Kidney epithelial cell (primary cell): ENCODE measurements at places on chromosomes 1 and 21. TPM values are rescaled to one million over a fixed set of nuclear protein-coding genes. Genes with fewer than 3 reads are reported as not detected.

DNA sequence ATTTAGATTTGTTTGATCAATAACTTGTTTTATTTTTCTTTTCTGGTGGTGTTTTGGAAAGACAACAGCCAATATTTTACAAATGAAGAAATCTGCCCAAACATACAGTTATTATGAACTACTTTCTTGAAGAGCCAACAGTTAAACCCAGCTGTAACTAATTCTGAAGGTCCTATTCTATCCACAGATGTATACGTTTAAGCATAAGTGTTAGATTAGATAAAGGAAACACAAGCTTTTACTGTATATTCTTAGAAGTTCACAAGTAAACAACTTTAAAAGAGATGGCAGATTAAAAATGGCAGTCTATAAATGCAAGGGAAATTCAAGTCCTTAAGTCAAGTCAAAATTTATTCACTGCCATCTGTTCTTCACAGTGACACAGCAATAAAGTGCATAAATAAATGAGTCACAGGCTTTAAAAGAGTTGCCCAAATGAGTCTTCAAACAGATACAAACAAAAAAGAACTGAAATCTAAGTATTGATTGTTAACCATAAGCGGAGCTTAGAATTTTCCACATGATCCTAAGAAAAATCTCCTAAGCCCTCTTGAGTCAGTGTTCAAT is 49.9 kb upstream of the KCNH1 start:
- no peak for DNase-seq

- DNase-seq, result peak; percentile 37
Measured at GRCh38 chr1:238898856-238899255, 487.5 kb upstream of the CHRM3 start.

DNA sequence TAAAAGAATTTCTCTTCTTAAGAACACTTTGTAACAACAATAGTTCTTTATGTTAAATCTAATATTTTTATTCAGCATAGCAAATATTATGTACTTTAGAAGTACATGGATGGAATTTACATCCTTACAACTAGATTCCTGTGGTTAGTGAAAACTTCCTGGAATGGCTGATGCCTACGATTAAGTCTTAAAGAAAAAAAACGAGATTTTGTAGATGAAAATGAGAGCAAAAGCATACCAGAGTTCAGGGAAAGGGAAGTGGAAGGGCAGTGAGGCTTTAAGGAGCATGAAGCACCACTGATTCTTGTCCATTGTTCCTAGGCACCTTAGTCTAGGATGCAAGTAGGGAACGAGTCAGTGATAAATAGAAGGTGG is 26.7 kb downstream of the CFH start:
- DNase-seq, result peak; percentile 26

DNA sequence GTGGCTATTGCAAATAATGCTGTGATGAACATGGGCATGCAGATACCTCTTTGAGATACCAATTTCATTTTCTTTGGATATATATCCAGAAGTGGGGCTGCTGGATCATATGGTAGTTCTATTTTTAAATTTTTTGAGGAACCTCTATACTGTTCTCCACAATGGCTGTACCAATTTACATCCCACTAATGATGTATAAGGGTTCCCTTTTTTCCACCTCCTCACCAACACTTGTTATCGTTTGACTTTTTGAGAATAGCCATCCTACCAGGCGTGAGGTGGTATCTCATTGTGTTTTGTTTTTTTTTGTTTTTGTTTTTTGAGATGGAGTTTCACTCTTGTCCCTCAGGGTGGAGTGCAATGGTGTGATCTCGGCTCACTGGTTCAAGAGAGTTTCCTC is 6.6 kb upstream of the NUCKS1 start:
- DNase-seq, result no peak

CELA2A gene
- total RNA-seq, result not detected in 2 replicates

DNA sequence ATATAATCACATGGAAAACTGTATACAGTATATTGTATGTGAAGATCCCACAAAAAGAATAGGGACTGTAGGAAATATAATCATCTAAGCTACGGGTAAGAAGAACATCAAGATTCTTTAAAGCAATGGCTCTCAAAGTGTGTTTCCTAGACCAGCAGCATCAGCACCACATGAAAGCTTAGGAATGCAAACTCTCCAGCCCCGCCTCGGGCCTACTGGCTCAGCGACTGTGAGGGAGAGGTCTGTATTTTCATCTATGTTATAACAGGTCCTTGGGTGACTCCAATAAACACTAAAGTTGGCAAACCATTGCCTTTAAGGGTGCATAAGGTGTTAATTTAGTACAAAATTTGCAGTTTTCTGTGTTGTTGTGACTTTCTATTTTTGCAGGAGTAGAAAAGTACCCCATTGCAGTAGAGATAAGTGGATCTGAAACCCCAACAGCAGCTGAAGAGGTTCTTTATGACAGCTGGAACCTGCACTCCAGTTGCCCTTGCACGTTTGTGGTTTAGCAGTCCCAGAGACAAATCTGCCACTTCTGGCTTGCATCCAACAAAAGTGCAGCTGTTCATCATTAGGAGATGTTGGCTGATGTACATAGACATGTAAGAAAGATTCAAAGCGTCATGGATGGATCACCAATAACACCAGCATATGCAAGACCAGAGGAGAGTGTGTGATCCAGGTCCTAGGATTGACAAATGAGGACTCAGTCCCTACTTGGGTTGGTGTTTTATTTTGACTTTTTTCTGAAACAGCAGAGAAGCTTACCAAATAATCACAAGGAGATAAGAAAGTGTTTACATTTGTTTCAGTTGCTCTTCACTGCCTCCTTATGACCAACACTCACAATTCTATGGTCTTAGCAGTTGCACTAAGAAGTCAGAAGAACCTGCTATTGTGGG is 15.9 kb upstream of the IFNAR1 start:
- DNase-seq, result no peak

- no peak for DNase-seq
Measured at GRCh38 chr1:165928075-165928731, 100.8 kb downstream of the UCK2 start.

KCNA3 gene
- total RNA-seq, result 0.04 TPM in 1 of 2 replicates, not detected in the other

DNA sequence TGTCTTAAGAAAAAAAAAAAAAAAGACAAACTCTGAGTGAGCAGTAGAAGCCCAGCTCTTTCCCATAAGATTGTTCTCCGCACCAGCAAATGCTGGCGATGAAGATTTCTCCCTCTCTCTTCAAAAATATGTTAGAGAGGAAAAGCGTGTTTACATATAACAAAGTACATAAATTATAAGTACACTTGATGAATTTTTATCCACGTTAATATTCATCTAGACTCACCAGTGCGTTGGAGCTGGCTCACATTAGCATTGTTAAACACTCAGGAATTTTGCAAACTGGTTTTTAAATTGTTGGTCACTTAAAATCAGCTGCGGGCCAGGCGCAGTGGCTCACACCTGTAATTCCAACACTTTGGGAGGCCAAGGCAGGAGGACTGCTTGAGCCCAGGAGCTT is 56.0 kb downstream of the RUNX3 start:
- DNase-seq, result no peak

- no peak for DNase-seq
Measured at GRCh38 chr1:167221126-167221737, 546 bp downstream of the POU2F1 start.

SRSF4 gene
- 30.0 and 40.2 TPM in 2 replicates for total RNA-seq

DNA sequence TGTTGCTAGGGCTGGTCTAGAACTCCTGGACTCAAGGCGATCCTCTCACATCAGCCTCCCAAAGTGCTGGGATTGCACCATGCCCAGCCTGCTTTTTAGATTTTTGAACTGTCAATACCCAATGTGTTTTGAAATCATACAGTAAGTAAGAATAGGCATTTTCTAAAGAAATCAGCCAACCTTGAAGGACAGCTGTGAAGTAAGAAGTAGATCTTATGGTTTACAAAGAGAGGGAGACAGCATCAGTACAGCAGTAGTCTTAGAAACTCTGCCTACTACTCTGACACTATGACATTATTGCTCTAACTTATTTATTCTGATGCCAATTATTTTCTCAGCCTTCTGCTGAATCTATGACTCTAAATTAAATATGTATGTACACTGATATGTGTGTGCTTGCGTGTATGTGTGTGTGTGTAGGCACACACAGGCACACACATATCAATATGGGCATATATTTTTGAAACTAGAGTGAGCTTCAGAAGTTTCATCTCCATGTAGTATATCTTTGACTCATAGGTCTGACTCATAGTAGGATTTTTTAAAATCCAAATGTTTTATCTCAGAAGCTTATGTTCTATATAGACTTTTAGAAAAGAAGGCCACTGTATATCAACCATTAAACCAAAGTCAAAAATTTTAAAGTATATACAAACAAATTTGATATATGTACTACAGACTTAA is 140.4 kb downstream of the COL24A1 start:
- DNase-seq, result no peak

- no peak for DNase-seq
Measured at GRCh38 chr1:36463463-36463802, 751 bp downstream of the MRPS15 start.

DNA sequence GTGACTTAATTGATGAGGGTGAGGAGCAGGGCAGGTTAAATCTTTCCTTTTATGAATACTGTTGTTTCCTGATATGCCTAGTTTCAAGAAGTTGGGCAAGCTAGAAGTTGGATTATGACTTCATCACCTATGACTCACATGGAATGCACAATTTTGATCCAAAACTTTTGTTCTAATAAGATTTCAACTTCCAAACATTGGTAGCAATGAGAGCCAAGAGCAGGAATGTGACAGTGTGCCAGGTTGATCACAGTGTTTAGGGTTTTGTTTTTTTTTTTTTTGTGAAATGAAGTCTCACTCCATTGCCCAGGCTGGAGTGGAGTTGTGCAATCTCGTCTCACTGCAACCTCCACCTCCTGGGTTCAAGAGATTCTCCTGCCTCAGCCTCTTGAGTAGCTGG is 349.4 kb downstream of the DUSP10 start:
- no peak for DNase-seq

TPR gene
- 43.1 and 77.8 TPM in 2 replicates for total RNA-seq

CLDN17 gene
- total RNA-seq, result not detected in 2 replicates

INKA2 gene
- 1.2 and 3.0 TPM in 2 replicates for total RNA-seq

DNA sequence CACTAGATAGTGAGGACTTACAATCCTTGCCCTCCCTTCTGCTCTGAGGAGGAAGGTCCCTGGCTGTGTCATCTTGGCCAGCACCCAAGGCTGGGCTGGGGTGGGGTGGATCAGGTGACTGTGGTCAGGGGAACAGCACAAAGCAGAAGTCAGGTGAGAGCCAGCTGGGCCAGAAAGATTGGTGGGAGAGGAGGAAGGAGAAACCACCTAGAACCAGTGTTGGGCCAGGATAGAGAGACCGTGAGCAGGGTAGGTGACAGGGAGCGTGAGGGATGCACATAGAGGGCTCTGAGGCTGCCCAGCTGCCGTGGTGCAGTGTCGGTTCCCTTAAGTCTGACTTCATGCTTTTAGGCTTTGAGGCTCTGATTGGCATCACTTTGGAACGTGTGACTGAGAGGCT is 22.7 kb downstream of the NCF2 start:
- peak; percentile 31 for DNase-seq

GRCh38 chr21:44927587-44928461 is 7.1 kb upstream of the ITGB2 start:
- peak; percentile 61 for DNase-seq

GRCh38 chr1:157380523-157380922 is 171.8 kb downstream of the FCRL5 start:
- no peak for DNase-seq

GRCh38 chr1:48338257-48338656 is 115.7 kb downstream of the SLC5A9 start:
- no peak for DNase-seq

- no peak for DNase-seq
Measured at GRCh38 chr21:14768042-14768441, 221.9 kb upstream of the SAMSN1 start.

LMO4 gene
- 38.7 and 43.5 TPM in 2 replicates for total RNA-seq
